Thoracic aorta (tissue), 2 donors: ENCODE measurements at places on chromosomes 16 and 17.
A peak's percentile ranks its signal among the peaks of the same experiment; 100 is the strongest.

DNA sequence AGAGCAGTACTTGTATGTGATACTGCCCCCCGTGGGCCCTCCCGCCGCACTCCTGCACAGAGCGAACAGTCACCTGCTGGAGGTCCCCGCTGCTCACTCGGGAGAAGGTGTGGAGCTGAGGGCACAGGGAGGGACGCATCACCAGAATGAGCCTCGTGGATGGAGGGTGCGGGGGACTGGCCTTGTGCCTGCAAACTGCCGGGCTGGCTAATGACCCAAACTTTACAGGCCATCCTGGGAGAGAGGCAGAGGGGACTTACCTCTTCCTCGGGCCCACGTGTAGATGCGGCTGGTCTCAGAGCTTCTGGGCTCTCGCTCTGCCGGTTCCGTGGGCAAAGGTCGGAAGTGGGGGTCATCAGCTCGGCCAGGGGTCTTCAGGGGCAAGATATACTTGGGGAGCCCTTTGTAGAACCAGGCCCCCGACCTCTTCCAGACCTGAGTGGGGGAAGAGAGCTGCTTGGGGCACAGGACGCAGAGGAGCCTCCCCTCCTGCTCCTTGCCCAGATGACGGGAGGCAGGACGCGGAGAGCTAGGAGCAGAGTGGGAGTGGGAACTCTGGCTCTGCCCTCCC is 65.5 kb upstream of the DOC2B start:
- no peak for DNase-seq

- no peak for DNase-seq
Measured at GRCh38 chr17:57605675-57606105, 139.4 kb downstream of the CCDC182 start.

DNA sequence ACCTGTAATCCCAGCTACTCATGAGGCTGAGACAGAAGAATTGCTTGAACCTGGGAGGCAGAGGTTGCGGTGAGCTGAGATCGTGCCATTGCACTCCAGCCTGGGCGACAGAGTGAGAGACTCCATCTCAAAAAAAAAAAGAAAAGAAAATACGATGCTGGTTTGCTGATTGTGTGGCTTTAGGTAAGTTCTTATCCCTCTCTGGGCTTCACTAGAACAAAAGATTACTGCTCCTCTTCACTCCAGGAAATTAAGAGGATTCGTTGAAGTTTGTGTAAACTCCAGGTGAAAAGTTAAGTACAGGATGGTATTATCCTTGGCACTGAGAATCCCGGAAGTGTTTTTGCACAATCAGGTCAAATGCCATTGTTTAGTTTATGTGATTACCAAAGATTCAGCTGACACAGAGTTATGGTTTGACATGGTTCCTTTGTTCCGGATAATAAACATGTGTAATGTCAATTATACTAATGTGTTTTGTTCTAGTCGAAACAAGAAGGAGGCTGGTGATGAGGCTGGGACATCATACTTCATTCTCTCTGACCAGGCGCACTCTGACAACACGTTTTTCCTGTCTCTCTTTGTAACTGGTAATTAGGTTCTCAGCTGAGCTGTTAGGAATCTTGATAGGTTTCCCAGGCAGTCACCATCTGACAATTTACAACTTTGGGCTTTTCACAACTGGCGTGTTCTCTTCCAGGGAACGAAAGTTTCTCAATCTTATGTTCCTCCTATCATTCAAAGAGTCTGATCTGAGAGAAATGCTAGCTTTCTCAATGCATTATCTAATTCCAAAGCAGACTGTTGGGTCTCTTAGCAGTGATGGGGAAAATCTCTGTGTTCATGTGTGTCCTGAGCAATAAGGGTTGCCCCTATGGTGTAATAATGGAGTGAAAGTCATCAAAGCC is 10.8 kb upstream of the TAOK1 start:
- no peak for DNase-seq

GRCh38 chr17:17381446-17382064 is 78.4 kb downstream of the NT5M start:
- no peak for DNase-seq

GRCh38 chr17:16415031-16415924 is at the start of gene TRPV2:
TSS of gene TRPV2 (plus strand) at chr17:16415571. CDS start at chr17:16417669, 2,098 bp downstream.
- no peak for DNase-seq

DNA sequence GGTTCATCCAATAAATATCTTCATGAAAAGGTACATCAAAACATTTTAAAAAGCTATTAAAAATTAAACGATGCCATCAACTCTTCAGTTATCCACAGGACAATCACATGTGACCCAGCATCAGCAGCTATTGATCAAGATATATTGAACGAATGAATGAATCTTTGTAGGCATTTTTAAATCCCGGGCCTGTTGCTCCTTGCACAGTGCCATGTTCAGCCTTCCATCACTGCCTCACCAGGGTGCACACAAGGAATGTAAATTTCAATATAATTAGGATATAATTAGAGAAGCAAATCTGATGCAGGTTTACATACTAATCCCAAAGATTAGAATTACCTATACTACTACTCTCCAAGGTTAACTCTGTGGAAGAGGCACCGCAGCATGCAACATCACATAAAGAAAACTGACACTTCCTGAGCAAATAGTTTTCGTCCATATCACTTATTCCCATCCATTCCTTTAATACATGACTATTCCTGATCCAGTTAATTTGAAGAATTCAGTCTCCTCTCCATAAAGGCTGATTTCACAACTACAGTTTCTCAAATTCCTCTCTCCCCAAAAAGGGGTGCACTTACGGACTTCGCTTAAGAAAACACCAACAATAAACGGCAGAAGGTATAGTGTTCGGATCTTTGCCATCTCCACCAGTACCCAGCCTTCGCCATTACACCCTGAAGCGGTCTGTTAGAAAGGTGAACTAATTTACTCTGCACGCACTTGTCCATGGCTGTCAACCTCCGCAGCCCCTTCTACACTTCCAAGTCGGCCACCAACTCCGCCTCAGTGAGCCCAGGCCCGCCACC is 938 bp downstream of the NCOR1 start:
- DNase-seq: no peak

GRCh38 chr16:28897826-28898225 is 19.5 kb downstream of the ATP2A1 start:
- DNase-seq: no peak

DNA sequence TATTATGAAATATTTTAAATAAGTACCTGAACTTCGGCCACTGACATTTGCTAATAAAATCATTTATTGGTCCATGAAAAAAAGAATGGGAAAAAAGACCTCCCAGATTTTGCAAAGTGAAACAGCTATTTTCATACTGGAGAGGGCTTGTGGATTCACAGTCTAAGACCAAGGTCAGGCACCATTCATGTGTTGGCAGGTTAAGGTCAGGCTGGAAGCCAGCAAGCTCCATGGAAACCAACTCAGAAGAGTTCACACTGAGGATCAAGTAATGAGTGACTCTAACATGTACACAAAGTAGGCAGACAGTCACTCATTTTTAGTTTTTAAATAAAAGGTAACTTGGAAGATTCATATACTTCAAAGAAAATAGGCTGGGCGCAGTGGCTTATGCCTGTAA is 3.4 kb downstream of the DNAJA2 start:
- no peak for DNase-seq

DNA sequence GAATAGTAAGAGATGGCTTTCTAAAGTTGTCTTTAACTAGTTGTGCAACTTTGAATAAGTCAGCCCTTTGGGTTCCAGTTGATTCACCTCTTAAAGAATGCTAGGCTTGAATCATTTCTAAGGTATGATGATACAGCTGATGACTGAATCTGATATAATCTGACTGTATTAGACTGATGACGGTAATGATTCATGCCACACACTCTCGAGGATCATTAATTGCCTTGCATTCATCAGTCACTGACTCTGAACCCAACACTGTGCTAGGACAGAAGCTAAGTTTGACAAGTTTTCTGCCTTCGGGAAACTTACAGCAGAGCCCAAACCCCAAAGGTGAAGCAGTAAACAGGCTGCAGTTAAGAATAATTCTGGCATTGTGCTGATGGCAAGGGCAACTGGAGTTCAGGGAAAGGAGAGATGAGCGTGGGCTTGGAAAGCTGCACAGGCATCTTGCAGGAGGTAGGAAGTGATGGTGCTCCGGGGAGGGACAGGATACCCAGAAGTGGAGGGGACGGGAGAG is 25.8 kb downstream of the ASIC2 start:
- no peak for DNase-seq

DNA sequence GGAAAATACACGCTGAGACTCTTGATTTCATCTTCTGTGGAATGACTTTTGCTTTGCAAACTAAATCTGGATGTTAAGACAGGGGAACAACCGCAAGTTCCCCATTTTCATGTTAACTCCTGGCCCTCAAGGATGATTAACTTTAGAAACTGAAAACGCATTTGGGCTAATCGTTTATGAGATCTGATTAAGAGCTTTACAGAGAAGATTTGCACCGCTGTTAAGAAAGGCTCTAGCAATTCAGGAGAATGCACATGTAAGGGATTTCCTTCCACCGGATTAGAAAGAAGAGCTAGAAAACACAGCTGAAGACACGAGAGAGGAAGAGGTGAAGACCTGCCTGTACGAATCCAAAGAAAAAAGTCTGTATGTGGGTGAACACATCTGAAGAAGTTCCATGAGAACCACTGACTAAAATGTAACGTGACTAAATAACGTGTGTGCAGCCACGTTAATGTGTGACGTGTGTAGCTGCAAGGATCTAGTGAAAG is 106.4 kb downstream of the YPEL2 start:
- no peak for DNase-seq

DNA sequence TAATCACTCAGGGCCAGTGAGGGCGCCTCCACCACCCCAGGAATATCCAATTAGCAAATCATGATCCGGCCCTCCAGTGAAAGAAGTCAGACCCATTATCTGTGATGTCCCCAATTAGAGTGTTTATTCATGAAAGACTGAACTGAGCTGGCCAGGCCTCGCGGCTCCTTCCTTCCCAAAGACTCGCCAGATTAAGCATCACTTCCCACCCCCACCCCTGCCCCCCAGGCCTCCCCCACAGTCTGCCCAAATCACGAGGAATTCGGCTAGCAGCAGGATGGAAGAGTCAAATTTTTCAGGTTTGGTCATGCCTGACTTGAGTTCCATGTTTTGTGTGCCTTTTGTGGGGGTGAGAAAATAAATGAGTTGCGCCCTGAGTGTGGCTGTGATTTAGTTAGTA is 298.4 kb upstream of the SALL1 start:
- no peak for DNase-seq

DNA sequence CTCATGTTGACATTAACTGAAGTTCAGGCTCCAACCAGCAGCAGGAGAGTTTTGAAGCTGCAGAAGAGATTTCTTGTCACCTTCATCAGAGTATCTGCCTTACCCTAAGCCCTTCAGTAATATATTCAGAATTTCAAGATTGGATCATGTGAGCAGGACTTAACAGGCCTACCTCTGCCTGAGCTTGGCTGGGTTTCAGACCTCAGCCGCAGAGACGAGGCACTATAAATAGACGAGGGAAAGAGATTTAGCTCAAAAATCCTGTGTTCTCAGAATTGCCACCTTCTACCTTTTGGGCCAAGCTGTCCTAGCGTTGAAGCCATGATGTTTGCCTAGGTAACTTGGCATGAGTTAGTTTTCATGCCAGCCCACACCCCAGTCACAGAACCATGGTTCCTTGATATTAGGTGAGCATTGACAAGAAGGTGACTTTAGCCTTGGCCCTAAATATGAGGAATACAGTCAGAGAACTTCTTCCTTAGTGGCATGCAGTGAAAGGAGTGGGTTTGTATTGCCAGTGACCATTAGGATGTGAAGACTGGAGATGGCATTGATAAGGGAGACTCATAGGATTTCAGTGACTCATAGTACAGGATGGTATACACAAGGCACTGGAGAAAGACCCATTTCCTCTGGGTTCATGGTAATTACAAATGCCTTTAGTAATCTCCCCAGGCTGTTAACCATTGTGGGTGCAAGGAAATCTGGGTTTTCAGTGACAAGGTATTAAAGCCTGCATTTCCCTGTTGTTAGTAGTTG is 224.3 kb downstream of the MSI2 start:
- DNase-seq: no peak

GRCh38 chr17:77923776-77924513 is 34.6 kb upstream of the TNRC6C start:
- DNase-seq: no peak

DNA sequence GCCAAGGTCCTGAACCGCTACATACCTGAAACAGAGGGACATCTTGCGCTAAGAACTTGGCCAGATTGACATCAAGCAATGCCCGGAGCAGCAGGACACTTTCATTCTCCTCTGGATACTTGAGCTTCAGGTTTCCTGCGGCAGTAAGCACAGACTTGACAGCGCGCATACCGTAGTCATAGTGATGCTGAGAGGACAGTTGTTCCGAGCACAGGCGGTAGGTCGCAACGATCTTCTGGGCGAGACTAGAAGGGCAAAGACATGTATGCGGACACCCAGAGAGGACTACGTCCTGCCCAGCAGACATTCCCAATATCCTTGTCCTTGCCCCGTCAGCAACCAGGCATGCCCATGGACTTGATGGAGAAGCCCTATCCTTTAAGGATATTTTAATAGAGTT is 112.9 kb downstream of the DNAH3 start:
- DNase-seq: no peak

GRCh38 chr16:27729516-27730304 is 179.8 kb downstream of the KATNIP start:
- DNase-seq: no peak

GRCh38 chr17:80969674-80970043 is 22.0 kb upstream of the CHMP6 start:
- DNase-seq: no peak

DNA sequence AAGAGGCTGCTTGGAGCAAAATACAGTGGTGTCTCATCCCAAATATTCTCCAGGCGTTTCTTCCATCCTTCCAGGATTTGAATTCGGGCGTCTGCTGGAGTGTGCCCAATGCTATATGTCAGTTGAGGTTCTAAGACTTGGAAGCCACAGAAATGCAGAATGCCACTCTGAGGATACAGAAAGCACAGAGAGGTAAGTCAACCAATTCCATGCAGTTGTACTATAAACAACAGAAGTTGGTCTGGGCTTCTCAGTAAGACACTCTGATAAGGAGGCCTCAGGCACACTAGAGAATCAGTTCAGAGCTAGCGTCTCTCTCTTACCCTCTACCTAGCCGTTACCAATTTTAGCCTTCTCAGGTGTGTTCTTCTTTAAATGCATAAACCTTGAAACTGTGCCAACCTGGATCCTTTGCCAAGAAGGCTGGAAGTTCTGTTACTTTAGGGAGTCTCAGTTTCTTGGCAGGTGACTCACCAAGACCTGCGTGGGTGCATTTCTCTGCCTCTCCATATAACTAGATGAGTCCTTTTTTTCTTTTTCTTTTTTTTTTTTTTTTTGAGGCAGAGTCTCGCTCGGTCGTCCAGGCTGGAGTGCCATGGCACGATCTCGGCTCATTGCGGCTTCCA is 15.1 kb downstream of the NQO1 start:
- peak; percentile 65 for DNase-seq

- DNase-seq: peak; percentile 53
Measured at GRCh38 chr17:17710728-17711541, 29.7 kb downstream of the RAI1 start.
